T-helper 17 cell (primary cell): ENCODE measurements at places on chromosomes 12 and 14.

- DNase-seq, result no peak
Observed at GRCh38 chr14:80493620-80494019, 282.3 kb upstream of the DIO2 start.

GRCh38 chr12:116604178-116604895 lies 45.2 kb downstream of the MAP1LC3B2 start:
- no peak for DNase-seq

GRCh38 chr14:103651585-103651984 lies 22.6 kb downstream of the KLC1 start:
- no peak for DNase-seq

- no peak for DNase-seq
Observed at GRCh38 chr12:40123496-40123895, 17.6 kb upstream of the SLC2A13 start.

DNA sequence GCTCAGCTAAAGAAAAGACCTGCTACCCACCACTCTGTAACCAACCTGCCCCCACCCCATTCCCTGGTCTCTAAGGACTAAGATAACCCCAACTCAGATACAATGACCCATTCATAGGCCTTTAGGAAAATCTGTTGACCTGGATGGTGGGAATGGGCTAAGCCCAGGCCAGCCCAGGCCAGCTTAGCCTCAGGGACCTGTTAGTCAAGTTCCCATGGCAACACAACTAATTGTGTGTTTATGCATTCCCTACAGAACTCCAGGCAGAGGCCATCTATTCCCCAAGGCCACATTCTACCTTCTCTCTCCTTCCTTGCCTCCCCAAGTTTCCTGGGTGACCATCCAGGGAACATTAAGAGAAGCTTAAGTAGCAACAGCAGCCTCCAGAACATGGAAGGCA lies 16.1 kb upstream of the KRT8 start:
- DNase-seq, result no peak

DNA sequence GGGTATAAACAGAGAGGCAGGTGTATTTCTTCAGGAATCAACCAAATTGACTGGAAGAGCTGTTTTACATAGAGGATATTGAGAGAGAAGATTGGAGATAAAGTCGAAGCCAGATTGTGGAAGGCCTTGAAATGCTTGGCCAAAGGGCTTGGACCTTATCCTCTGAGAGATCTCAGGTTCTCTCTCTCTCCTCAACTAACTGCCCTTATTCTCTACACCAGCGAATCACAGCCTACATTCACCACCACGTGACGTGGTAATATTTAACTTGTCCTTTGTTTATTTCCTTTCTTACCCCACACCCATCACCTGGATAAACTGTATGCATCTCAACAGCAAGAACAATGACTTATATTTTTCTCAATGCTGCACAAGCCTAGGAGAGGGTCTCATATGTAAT lies 207.4 kb downstream of the EFCAB11 start:
- DNase-seq, result no peak

- DNase-seq, result no peak
Observed at GRCh38 chr12:89327486-89328094, 24.7 kb downstream of the DUSP6 start.
